Liver (tissue), 10 donors: ENCODE measurements at places on chromosomes 1 and 21.

- DNase-seq = no peak
Observed at GRCh38 chr1:5729636-5730145, 262.5 kb downstream of the NPHP4 start.

GRCh38 chr1:77557053-77557452, 125.4 kb downstream of the ZZZ3 start:
- DNase-seq = no peak

DNA sequence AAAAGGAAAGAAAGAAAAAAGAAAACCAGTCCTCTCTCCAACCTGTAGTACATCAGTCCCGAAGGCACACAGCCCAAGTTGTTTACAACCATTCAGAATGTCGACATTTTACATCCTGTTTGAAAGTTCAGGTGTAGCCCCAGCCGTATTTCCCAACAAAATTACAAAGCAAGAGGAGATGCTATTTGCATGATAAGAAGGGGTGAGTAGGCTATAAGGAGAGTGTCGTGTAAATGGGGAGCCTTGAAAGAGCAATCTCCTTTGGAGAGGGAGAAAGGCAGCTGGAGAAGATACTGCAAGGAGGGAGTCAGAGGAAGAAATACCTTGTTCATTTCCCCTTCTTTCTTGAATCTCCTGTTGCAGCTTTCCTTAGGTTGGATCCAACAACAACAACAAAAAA, 35.5 kb upstream of the DENND1B start:
- no peak for DNase-seq

- DNase-seq = no peak
Observed at GRCh38 chr21:46666941-46667740, 31.7 kb downstream of the PRMT2 start.

- no peak for DNase-seq
Observed at GRCh38 chr21:16644685-16645084, 868.2 kb upstream of the CXADR start.
